ENCODE measurements at places on chromosomes 3 and 15. TPM values are rescaled to one million over a fixed set of nuclear protein-coding genes. Genes with fewer than 3 reads are reported as not detected.

Gene ZIC1
- 20.8 TPM for total RNA-seq

GRCh38 chr15:67855842-67856241 lies 16.0 kb upstream of the RNU6-1 start:
- DNase-seq, result no peak

Gene FETUB
- total RNA-seq, result not detected

DNA sequence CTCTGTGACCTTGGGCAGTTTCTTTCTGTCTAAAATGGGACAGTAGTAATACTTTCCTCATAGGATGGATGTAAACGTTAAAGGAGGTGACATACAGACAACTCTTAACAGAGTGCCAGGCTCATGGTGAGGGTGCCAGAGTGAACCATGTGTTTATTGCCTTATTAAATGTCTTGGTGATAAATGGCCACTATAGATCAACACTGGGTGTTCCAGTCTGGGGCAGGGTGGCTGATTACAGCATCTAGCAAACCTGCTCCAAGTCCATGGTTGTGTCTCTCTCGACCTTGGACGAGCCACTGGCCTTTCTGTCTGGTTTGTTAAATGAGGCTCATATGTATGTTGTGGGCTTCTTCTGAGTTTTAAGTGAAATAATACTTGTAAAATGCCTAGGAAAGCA lies 75.1 kb downstream of the TRAK1 start:
- DNase-seq, result no peak

Measured in H4 (cell line).